ENCODE measurements at places on chromosomes 16 and 17. TPM values are rescaled to one million over a fixed set of nuclear protein-coding genes. Genes with fewer than 3 reads are reported as not detected.

OR1A1 gene
- not detected for total RNA-seq

ZNF423 gene
- 47.7 TPM for total RNA-seq

PDE6G gene
- 0.50 TPM for total RNA-seq

ZPBP2 gene
- total RNA-seq, result not detected

METRNL gene
- total RNA-seq, result 54.6 TPM

TEKT5 gene
- 0.29 TPM for total RNA-seq

MTSS2 gene
- total RNA-seq, result 55.0 TPM

Measured in progenitor cell of endocrine pancreas (in vitro differentiated cells).